Activated CD8-positive, alpha-beta memory T cell treated with anti-CD3 and anti-CD28 coated beads, Interleukin-2, amount 50 U/mL, for 4 hours (primary cell): ENCODE measurements at places on chromosomes 3 and 15.
A peak's percentile ranks its signal among the peaks of the same experiment; 100 is the strongest.

- DNase-seq: no peak
Observed at GRCh38 chr3:151256749-151257148, 21.6 kb downstream of the P2RY14 start.

GRCh38 chr3:108438542-108438941 is 71.9 kb downstream of the MYH15 start:
- DNase-seq: no peak

GRCh38 chr3:49554633-49555265 is 472 bp downstream of the BSN start:
- peak; percentile 64 for DNase-seq

DNA sequence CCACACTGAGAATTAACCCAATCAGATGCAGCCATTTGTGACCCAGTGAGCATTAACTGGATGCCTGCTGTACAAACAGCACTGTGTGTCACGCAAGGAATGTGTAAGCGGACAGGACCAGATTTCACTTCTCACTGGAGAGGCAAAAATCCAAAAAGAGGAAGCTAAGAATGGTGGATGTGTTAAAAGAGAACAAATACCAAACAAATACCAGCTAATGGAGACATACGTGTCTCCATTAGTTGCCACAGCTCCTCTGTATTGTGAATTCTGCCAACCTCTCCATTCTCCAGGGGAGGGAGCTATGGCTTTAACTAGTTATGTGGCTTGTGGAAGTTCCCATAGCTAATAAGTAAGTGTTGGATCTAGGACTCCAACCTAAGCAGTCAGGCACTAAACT is 2.6 kb downstream of the LTF start:
- no peak for DNase-seq

- no peak for DNase-seq
Observed at GRCh38 chr15:38477637-38478036, 23.7 kb downstream of the FAM98B start.

DNA sequence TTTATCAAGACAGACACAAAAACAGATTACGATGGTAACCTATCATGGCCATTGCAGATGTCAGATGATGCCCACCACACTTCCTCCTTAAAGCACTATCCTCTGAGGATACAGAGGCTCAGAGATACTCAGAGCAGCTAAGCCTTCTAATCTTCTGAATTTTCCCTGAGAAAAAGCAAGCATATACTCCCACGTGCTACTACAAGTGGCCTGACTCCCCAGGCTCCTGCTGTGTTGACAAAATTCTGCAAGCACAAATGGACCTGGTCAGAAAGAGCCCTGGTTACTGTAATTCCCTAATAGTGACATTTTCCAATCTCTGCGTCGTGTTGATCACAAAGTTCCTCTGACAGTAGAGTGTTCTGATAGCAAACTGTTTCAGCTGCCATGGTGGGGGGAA is 207.1 kb downstream of the KCNMB2 start:
- no peak for DNase-seq

- DNase-seq: no peak
Observed at GRCh38 chr3:31541089-31541488, 8.4 kb downstream of the STT3B start.

DNA sequence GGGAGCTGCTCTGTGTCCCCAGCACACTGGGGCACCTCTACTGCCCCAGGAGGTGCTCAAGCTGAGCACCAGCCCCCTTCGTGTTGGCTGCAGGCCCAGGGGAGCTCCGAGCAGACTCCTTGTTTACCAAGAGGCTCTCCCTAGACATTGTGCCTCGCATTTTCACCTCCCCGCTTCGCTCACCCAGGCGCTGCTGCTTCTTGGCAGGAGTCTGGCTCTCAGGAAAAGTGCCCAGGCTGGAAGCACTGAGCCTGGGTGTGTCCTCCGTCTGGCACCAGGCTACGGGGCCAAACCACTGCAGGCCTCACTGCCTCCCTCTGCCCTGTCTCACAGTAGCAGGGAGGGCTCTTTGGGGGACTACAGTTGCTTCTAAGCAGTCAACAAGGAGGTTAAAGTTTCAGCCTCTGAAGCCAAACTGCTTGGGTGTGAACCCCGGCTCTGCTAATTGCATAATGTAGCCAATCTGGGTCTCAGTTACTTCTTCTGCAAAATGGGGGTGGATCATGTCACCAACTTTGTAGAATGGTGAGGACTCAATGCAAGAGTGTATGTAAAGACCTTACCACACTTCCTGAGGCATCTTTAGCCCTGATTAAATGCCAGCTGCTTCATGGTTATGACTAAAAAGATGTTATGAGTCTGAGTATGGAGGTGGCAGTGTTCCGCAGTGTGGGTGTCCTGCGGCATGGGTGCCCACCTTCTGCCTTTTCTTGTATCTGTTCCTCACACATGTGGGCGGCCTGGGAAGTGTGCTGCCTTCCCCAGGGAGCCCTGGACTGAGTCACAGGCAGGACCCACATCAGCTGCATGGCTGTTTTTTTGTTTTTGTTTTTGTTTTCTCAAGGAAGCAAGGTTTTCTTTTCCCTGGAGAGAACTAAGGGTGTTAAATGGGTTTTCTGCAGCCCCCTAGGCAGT is 88.9 kb downstream of the CLSTN2 start:
- DNase-seq: no peak

DNA sequence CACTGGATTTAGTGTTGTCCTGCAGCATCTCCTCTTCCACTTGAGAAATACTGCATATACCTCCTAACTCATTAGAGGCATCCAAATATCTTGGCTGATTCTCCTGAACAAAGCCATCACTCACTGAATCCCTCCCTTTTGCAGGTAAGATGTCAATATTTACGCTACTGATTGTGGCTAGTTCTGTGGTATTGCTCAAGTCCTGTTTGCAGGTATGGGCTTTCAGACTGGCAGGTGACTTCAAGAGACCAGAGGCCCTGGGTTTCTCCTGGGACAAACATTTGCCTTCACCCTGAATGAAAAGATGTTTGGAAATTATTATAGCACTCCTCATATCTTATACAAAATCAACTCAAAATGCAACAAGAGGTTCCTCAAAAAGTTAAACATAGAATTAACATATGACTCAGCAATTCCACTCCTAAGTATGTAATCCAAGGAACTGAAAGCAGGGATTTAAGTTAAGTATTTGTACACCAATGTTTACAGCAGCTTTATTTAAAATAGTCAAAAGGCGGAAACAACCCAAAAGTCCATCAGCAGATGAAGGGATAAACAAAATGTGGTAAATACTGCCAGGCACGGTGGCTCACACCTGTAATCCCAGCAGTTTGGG is 18.6 kb downstream of the NEK4 start:
- DNase-seq: no peak

DNA sequence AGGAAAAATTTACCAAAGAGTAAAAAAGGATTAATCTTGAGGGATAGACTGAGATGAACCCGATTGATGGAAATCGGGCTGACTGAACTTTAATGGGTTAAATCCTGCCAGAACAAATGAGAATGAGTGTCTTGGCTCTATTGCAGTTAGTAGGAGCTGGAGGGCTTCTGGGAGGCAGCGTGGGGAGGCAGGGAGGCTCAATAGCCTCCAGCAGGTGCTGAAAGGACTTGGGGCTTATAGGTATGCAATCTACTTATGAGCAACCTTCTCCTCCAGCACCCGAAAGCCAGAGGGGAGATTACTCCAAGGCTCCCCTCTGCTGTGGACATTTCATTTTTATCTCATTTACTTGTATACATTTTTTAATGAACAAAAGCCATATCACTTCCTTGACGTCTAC is 1.0 kb upstream of the CRYBG3 start:
- no peak for DNase-seq

DNA sequence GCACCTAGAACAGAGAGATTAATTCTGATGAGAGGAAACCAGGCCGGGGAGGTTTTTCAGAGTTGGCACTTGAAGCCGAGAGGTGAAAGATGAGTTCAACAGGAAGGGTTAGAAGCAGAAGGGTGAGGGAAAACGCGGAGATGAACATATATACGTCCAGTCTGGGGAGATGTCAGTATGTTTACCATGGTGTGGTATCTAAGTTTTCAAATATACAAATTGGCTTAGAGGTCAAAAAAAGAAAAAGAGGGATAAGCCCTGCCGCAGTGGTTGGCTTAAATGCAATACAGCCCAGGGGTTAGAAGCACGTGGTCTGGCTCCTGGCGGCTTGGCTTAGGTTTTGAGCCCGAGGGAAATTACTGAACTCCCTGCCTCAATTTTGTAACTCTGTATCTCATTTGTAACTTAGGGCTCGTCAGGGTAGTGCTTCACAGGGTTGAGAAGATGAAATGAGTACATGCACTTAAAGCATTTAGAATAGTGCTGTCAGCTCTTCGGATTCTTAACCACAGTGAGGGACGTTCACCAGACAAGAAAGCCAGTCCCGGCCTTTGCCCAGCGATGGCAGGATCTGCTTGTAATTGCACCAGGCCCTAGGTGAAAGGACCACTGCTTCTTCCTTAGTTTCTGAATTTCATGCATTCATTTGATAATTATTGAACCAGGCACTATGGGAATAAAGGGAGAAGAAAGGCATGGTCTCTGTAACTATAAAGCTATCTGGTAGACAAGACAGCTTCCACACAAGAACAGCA is 6.4 kb downstream of the HES1 start:
- no peak for DNase-seq

DNA sequence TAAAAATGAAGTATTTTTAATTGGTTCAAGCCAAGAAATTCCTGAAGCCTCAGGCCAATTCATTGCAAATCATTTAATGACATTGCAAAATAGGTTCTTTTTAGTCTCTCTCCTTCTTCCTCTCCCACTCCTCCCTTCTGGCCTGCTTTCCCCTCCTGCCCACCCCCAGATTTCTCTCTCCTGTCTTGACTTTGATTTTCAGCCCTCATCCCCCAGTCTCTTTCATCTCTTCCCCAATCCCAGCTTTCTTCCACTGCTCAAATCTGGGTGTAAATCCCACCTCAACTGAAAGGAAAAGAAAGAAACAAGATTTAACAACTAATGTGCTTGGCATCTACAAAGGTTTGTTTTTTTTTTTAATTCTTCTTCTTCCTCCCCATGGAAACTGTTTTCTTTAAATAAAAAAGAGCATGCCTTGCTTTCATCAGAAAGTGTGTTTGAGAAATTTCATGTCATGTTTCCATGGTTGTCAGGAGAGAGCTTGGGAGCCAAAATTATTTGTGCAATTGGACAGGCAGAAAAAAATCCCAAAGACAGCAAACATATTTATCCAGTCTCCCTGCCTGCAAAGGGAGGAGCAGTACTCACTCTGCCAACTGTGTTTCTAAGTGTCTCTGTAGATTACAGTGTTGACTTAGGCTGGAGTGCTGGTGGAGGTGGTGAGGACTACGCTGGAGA is 50.4 kb downstream of the BOC start:
- DNase-seq: no peak

GRCh38 chr3:13130464-13131193 is 57.4 kb upstream of the IQSEC1 start:
- DNase-seq: no peak

GRCh38 chr3:171039674-171040073 is 13.2 kb upstream of the SLC2A2 start:
- DNase-seq: no peak

DNA sequence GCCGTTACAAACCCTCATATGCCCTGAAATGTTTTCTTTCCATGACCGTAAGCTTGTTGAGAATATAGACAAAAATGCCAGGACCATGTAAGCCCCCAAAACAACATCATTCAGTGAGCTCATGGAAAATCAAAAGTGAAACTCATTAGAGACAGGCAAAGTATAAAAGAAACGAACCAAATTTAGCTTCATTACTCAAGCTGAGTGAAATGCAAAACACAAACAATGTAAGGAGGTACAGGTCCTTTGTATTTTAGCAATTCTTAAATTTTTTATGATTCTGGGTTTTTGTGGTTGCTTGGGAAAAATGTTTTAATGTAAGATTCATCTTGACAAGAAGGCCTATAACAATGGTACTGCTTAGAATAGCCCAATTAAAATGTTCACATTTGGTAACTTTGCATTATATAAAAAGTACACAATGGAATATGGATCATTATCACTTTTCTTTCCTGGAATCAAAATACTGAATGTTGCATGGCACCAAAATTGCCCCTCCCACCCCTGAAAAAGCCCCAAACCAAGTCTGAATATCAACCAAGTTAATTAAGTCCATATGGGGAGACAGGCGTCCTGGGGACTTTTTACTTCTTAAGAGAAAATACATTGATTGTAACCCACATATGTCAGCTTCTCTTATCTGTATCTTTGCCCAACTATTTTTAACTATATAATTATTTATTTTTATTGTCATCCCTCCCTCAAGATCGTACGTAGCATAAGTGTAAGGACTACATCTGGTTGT is 247.7 kb upstream of the CDIN1 start:
- no peak for DNase-seq
